ENCODE measurements at places on chromosomes 16 and 17. TPM values are rescaled to one million over a fixed set of nuclear protein-coding genes. Genes with fewer than 3 reads are reported as not detected.

TRPV3 gene
- 0.07 TPM for total RNA-seq

SKAP1 gene
- total RNA-seq = not detected

CDH5 gene
- 1.8 TPM for total RNA-seq

PKD1 gene
- 60.2 TPM for total RNA-seq

ST6GALNAC1 gene
- total RNA-seq = not detected

ZBTB4 gene
- total RNA-seq = 5.3 TPM

SLC5A10 gene
- not detected for total RNA-seq

KRTAP4-3 gene
- total RNA-seq = not detected

ABR gene
- total RNA-seq = 24.0 TPM

PDILT gene
- not detected for total RNA-seq

CPNE7 gene
- total RNA-seq = 9.6 TPM

GCGR gene
- total RNA-seq = not detected

SMIM36 gene
- total RNA-seq = not detected

KRT39 gene
- total RNA-seq = not detected

CORO6 gene
- total RNA-seq = 1.2 TPM

NACA2 gene
- 0.43 TPM for total RNA-seq

MYH3 gene
- total RNA-seq = 0.02 TPM

KCTD5 gene
- total RNA-seq = 49.6 TPM

TNRC6A gene
- 9.2 TPM for total RNA-seq

HOXB7 gene
- 9.8 TPM for total RNA-seq

ASIC2 gene
- not detected for total RNA-seq

RUSF1 gene
- total RNA-seq = 20.6 TPM

COASY gene
- 7.7 TPM for total RNA-seq

TBC1D26 gene
- not detected for total RNA-seq

VAT1 gene
- total RNA-seq = 263 TPM

FOXO3B gene
- total RNA-seq = not detected

CORO1A gene
- total RNA-seq = 3.1 TPM

HS3ST2 gene
- not detected for total RNA-seq

USP43 gene
- 2.7 TPM for total RNA-seq

TP53TG3B gene
- 1.4 TPM for total RNA-seq

CFDP1 gene
- total RNA-seq = 23.2 TPM

CFAP97D1 gene
- not detected for total RNA-seq

SOCS1 gene
- not detected for total RNA-seq

SEZ6L2 gene
- total RNA-seq = 28.5 TPM

EIF1 gene
- total RNA-seq = 90.7 TPM

LITAFD gene
- total RNA-seq = not detected

CDR2L gene
- total RNA-seq = 4.2 TPM

SAMD14 gene
- not detected for total RNA-seq

NAGS gene
- 1.4 TPM for total RNA-seq

GRIN2A gene
- not detected for total RNA-seq

QPRT gene
- total RNA-seq = 0.36 TPM
